Activated CD4-positive, CD25-positive, alpha-beta regulatory T cell treated with anti-CD3 and anti-CD28 coated beads, Interleukin-2, amount 50 U/mL, for 72 hours (primary cell): ENCODE measurements at places on chromosomes 1 and 21.

DNA sequence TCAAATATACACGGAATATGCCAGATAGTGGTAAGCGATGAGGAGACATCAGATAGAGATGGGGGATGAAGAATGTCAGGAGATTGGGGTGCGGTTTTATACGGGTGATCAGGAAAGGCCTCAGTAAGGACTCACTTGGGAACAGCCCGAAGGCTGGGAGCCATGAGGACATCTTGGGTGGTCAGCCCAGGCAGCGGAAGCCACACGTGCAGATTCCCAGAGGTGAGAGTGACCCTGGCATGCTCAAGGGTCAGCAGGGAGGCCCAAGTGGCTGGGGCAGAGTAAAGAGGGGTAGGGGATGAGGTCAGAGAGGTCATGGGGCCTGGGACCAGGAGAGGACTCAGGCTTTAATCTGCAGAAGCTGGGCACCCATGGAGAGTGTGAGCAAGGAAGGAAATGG, 106.6 kb downstream of the MATN1 start:
- no peak for DNase-seq

DNA sequence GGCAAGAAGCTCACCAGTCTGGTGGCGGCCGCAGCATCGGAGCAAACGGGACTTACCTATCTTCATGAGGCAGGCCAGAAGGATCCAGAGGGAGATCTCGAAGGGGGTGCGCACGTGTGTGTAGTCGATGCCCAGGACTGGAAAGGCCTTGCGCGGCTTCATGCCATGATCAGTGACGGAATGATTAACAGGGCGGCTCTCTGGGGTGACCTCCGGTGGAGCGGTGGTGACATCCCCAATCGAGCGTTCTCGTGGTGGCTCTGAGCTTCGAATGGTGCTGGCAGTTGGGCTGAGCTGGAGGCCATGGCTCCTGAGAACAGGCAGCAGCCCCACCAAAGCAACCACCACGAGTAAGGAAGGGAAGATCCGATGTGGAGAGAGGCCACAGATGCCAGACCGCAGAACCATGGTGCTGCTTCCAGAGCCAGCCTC, 982 bp downstream of the SLC9A1 start:
- no peak for DNase-seq

DNA sequence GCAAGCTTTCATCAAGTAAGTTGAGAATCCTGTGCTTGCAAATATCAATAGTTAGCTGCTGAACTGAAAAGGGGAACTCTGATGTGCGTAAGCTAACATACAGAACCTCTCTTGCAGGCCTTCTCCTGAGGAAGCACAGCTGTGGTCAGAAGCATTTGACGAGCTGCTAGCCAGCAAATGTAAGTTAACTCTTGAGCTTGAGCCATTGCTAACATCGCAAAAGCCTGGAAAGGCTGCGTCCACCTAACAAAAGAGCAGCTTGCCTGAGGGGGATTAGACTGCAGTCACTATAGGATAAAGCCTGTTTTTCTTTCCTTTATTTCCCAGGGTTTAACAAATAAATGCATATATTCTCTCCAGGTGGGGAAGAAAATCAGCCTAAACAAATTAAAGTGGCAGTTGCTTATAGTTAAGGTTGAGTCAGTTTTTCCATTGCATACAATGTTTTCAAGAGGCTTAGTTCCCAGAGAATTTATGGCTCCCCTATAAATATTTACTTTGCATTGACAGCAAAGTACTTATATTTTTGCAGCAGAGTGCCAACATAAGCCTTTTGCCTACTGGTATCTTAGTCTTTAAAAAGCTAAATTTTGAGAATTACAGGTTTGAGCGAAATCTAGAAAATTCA, 1.5 kb downstream of the RGS2 start:
- no peak for DNase-seq

DNA sequence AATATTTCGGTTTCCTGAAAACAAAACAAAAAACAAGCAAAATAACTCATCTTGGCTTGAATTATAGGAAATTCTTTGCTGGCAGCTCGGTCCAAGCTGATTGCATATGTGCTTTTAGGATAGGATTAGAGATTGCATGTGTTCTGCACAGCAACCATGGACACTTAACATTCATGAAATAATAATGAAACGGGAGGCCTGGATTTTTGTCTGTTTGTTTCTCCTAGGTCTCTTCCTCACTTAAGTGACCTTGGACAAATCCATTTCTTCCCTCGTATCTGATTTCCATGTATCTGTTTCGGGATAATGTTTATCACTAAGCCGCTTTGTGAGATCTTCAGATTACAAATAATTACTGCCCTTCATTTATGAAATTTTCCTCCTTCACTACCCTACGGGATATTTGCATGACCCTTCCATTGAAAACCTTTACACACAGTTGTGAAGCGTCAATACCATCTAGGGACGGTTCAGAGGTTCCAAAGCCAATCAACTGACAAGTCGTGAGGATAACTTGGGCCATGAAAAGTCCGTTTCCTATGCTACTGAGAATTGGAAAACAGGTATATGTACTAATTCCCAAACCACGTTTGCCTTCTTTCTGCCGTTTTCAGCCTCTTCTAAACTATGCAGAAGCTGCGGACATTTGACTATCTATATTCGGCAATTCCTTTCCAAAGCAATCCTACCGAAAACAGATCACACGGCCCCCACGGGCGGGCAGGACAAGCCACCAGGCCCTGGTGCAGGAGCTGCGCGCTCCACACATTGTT, 1.3 kb upstream of the H3-3A start:
- DNase-seq = no peak

DNA sequence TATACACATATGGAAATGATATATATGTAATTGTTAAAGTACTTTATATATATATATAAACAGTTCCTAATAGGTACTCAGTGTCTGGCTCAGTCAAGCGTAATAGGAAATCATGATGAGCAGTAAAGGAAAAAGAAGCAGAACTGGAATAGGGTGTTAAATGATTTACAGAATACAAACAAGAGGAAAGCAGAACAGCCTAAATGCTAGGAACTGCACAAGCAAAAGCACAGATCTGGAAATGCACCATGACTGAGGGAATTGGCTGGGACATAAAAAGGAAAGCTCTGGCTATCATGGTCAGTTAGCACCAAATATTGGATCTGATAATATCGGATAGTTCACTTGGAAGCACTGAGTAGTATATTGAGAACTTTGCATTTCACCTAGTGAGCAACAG, 51.8 kb downstream of the SLC44A5 start:
- DNase-seq = no peak

GRCh38 chr1:38746402-38746935, 113.1 kb downstream of the RRAGC start:
- DNase-seq = no peak

- no peak for DNase-seq
These were observed 1258.5 kb upstream of the ADGRL2 start for GRCh38 chr1:80542231-80542630.

- no peak for DNase-seq
These were observed 14.8 kb upstream of the PSMA5 start for GRCh38 chr1:109441069-109441468.

DNA sequence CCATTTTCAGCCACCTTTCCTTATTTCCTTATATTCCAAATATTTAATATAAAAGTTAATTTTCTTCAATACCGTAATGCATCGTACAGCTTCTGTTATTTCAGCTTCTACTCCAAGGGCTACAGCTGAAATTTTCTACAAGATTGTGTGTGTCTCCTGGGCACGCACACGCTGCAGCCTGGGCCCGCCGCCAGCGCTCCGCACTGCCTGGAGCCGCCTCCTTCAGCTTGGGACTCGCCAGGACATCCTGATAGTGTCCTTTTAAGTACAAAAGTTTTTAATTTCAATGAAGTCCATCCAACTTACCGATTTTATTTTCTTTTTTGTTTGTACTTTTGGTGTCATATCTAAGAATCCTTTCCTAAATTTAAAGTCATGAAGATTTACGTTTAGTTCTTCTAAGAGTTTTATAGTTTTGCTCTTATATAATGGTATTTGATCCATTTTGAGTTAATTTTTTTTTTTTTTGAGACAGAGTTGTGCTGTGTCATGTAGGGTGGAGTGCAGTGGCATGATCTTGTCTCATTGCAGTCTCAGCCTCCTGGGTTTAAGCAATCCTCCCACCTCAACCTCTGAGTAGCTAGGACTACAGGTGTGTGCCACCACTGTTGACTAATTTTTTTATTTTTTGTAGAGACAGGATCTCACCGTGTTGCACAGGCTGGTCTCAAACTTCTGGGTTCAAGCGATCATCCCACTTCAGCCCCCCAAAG, 82.8 kb downstream of the AXDND1 start:
- no peak for DNase-seq

DNA sequence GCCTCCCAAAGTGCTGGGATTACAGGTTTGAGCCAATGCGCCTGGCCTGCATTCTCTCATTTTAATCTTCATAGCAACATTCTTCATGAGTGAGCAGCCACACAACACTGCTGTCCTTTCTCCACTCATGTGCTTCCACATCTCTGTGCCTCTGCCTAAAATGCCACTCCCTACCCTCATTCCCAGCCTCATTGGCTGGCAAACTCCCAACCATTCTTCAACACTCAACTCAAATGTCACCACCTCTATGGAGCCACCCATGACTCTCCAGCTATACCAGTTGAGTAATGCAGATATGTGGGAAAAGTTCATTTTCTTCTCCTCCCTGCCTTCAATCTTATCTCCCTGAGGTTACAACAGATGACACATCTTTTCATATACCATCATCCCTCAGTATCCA, 53.9 kb upstream of the ZC3H12A start:
- no peak for DNase-seq

DNA sequence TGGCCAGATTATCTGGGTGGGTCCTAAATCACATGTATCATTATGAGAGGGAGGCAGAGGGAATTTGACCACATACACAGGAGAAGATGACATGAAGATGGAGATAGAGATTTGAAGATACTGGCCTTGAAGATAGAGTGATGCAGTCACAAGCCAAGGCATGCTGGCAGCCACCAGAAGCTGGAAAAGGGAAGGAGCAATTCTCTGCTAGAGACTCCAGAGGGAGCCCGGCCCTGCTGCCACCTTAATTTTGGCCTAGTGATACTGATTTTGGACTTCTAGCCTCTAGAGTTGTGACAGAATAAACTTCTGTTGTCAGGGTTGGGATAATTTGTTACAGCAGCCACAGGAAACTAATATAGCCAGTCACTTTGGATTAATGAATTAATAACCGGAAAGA, 2.2 kb upstream of the PRDM2 start:
- no peak for DNase-seq

DNA sequence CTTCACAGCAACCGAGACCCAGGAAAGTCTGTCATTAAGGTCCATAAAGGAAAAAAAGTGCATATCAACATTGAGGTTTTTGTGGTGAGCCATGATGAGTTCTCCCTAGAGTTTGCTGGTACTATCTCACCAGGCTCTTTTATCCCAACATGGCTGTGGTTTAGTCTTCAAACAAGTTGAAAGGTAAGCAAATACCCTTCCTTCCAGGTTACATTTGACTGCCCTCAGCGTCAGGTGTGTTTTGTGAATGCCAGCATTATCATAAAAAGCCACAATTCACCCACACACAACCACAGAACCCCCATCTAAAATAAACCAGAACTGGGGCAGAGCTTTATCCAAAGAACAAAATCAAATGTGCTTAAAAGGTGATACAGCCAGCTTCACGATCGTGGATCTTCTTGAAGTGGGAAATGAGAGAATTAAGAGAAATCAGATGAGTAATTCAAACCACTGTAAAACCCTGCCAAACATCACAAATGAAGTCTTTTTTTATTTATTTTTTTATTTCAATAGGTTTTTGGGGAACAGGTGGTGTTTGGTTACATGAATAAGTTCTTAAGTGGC, 64.7 kb downstream of the SETD4 start:
- no peak for DNase-seq

DNA sequence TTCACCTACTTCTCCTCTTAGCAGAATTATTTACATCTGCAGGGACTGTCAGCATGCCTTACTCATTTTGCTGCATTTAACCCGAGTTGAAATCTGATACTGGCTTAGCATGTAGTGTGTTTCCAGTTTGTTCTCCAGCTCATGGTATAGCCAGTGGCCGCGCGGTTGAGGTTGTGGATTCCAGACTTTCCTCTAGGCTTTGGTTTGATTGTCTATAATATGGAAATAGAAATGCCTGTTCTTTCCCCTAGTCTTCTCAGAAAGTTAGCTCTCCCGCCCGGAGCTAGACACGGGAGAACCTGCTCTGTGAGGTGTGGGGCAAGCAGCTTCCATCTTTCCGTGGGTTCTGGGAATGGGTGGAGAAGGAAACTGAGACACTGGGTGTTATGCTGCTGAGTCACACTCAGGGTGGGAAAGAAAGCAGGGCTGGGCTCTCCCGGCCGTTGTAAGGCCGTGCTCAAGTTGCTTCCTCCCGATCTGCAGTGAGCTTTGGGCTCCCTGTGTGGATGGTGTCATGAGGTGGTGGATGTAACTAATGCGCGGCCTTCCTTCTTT, 206.8 kb upstream of the TMEM51 start:
- no peak for DNase-seq

DNA sequence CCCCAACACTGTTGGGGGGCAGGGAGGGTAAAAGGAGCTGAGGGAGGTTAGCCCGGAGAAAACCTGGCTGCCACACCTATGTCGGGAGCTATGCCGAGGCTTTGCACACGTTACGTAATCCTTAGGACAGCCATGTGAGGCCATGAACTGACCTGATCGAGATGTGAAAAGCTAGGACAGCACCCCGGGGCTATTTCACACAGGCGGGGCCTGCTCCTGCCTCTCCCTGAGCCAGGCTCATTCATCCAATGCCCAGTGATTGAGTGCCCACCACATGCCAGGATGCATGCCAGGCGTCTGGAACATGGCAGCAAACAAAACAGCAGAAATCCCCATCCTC, 30.2 kb downstream of the LDLRAP1 start:
- DNase-seq = no peak

GRCh38 chr1:159342761-159343425, 40.8 kb downstream of the FCER1A start:
- no peak for DNase-seq

GRCh38 chr1:243495442-243496186, 239.8 kb downstream of the SDCCAG8 start:
- DNase-seq = no peak

DNA sequence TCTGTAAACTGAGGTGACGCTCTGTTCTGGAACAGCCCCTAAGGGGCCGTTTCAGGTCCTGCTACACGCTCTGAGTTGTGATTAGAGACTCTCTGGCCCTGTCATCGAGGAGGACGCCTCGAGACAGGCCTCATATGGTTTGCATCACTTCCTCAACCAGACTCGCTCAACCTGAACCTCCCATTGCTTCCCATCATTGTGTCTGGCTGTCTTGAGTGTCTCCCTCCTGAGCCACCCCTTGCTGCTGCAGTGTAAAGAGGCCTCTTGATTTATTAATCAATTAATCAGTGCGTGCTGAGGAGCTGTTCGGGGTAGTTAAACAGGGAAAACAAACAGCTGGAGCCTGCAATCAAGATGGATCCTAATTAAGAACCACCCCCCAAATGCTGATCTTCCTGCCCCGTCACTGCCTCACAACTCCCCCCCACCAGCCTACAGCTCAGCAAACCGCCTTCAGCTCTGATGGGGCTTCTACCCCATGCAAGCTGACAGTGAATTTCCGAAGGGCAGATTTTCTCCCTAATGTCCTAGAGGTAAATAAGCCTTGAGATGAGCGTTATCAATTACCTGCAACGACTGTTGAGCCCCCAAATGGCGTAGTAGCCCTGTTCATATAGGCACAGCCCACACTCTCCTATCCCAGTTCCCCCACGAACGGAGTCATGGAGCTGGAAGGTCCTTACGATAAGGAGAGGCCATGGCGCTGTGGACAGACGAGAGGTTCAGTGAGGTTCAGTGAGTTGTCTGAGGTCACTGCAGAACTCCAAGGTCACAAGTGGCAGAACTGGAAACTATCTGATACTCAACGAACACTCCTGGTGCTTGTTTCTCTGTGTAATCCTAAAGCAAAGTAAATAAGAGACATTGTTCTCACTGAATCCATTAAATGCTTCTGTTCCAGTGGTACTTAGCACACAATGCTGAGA, 210.6 kb downstream of the KIF26B start:
- no peak for DNase-seq
